ENCODE measurements at places on chromosomes 7 and 10. TPM values are rescaled to one million over a fixed set of nuclear protein-coding genes. Genes with fewer than 3 reads are reported as not detected.
A peak's percentile ranks its signal among the peaks of the same experiment; 100 is the strongest.

DNA sequence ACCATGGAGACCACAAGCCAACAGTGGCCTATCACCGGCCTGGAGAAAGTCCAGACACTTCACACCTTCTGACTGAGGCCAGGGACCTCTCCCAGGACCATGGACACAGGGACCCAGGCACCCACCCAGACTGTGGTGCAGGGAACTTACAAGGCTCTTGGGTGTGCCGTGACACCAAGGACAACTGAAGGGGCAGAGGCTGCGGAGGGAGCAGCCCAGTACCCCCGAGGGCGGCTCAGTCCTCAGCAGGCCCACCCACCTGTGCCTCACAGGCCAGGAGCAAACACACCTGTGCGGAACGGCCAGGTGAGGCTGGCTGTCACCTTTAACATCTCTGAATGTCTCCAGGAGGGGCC, 182.3 kb downstream of the MAD1L1 start:
- DNase-seq: no peak

DNA sequence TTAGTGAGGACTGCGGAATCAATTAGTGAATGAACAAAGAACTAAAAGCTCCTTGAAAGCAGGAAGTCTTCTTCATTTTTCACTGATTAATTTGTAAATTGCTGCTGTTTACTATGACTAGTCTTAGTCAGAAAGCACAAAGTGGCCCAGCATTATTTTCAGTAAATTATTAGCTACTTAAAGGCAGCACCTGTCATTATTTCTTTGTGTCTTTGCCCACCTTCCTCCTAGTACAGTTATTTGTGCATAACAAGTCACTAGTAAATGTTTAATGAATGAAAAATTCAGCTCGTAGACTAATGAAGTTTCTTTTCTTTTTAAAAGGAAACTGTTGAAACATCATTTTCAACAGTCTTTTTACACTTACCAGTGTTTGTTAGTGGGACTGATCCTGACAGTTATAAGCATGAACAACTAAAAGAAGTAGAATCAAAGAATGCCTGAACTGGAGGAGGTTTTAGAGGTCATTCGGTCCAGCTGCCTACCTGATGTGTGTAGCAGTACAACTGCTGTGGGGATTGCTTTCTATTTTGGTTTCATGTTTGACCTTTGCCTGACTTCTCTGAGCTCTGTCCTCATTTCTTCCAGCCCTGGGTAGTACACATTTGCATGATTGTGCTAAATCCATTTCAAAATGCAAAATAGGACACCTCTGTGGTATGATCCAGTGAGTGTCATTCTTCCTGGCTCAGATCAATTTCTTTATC, 140.0 kb upstream of the PHYHIPL start:
- no peak for DNase-seq

DNA sequence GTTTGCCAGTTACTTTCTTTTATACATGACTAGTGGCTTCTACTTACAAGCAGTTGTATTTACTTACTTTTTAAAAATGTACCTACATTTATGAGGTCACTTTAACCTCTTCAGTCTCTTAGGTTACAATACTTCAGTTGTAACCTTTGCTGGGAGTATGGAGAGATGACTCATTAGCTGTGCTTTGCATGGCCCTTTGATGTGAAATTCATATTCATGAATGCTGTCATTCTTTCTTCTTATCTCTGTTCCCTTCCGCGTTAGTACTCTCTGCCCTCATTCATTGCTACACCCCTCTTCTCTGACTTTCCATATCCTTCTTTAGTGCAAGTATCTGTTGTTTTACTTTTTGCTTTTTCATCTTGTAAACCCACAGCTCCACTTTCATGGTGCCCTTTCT, 164.3 kb downstream of the BMPER start:
- DNase-seq: no peak

GRCh38 chr7:21829731-21830130, 116.0 kb downstream of the CDCA7L start:
- DNase-seq: no peak

DNA sequence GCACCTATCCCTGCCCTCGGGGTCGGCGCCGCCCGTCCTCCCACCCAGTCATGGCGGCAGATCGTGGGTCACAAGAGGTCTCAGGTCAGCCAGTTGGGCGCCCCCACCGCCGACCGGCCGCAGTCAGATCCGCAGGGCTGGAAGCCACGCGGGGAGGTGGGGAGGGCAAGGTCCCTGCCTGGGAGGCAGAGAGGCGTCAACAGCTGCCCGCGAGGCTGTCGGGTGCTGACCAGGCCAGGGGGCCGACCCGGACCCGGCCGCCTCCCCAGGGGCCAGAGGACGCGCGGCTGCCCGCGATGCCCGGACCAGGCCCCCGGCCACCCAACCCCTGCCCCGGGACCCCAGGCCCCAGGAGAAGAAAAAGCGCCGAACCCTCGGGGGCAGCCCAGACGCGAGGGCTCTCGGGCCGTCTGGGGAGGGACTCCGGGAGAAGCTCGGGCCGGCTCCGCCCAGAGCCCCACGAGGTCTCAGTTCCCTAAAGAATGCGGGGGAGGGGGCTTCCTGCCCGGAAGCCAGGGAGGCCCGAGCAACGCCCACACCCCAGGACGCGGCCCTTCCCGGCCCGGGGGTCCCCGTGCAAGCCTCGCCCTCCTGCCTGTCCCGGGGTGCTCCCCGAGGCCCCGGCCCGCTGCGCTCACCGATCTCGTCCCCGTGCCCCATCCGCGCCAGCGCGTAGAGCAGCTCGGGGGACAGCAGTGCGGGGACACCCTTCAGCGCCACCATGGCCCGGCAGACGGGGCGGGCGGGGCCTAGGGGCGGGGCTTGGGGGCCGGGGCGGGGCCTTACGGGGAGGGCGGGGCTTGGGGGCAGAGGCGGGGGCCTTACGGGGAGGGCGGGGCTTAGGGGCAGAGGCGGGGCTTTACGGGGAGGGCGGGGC, at the start of gene FUOM:
Gene FUOM, minus strand, starts transcription at position 735 of the 877 bp plus-strand sequence. Its CDS starts 12 bp downstream, at position 723.
- DNase-seq: no peak

GRCh38 chr10:78384049-78384431, 350.4 kb downstream of the RPS24 start:
- DNase-seq: no peak

GRCh38 chr10:43137717-43138020, 576 bp upstream of the CSGALNACT2 start:
- DNase-seq: peak; percentile 60

GRCh38 chr7:131066635-131067034, 261.0 kb upstream of the MKLN1 start:
- no peak for DNase-seq

DNA sequence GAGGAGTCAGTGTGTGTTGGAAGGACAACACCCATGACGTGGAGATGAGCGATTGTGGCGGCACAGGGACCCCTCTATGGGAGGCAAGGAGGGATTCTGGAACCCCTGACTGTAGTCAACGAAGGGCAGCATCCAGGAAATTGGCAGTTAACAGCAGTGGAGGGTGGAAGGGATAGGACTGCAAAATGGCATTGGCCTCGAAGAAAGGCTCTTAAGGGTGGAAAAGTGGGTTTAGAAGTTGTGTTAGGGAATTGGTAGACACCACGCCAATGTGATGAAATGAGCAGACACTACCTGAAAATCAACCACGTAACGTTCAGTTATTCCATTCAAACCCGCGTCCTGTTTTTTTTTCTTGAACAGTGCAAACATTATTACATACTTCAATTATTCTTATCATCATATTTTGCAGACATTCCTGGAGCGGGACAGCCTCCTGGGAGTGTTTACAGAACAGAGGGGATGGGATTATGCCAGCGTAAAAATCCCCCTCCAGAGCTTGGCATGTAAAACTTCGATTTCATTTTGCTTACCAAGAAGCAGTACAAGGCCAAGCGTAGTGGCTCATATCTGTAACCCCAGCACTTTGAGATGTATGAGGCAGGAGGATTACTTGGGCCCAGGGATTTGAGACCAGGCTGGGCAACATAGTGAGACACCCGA, 272.1 kb downstream of the WDR37 start:
- DNase-seq: no peak

- DNase-seq: no peak
Observed at GRCh38 chr10:5890452-5890915, 441 bp downstream of the FBH1 start.

GRCh38 chr7:102434039-102434486, 688 bp downstream of the ORAI2 start:
- DNase-seq: no peak

DNA sequence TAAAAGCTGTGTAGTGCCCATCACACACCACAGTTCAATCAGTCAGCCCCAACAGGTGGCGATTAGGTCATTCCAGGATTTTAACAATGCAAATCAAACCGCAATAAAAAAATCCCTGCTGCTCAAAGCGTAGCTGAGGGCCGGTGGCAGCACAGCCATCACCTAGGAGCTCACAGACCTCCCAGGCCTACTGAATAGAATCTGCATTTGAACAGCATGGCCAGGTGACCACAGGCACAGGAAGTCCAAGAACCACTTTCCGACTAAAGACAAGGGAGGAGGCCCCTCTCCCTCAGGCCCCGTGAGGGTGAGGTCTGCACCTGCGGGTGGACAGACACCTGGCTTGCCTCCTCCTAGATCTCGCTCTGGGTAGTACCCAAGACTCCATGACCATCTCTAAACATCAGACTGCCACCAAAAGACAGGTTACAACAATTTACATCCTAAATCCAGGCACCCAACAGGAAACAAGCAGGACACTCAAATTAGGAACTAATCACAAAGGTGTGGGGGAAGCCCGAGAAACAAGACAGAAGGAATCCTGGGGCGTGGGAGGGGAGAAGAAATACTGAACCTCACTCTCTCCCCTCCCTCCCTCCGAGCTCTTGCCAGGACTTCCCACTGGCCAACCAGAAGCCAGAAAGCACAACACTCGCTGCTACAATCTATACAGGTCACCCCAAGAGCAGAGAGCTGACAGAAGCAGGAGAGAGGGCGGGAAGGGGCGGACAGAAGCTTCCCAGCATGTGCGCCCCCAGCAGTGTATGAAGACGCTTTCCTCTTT, 19.2 kb downstream of the GNA12 start:
- DNase-seq: peak; percentile 28

DNA sequence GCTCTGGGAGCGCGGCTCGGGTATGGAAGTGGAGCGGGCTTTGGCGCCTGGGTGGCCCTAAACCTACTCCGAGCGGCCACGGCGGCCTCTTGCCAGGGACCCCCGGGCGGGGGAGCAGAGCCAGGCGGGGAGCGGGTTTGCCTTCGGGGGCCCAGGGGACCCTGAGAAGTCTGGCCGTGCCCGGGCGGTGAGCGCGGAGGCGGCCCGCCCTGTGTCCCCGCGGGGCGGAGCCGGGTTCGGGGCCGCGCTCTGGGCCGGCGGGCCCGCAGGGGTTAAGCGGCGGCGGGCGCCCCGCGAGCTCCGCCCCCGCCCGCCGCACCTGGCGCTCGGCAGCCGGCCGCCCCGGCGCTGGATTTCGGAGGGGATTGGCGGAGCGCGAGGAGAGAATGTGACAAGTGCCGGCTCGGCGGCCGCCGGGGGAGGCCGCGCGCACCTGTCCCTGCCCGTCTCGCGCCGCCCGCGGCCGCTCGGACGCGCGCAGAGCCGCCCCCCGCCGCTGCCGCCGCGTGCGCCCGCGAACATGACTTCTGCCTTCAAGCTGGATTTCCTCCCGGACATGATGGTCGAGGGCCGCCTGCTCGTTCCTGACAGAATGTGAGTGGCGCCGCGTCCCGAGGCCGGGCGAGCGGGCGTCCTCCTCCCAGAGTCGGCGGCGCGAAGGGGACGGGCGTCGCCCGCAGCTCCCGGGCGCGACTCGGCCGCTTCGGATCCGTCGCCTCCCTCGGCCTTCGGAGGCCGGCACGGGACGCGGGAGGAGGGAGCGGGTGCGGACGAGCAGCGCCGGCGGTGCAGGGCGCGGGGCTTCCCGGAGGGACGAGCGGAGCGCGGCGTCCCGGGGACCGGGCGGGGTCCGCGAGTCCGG, at the start of gene CELF2:
Gene CELF2, plus strand, starts transcription at position 303 of the 862 bp plus-strand sequence. Its CDS starts 218 bp downstream, at position 521.
- peak; percentile 58 for DNase-seq

DNA sequence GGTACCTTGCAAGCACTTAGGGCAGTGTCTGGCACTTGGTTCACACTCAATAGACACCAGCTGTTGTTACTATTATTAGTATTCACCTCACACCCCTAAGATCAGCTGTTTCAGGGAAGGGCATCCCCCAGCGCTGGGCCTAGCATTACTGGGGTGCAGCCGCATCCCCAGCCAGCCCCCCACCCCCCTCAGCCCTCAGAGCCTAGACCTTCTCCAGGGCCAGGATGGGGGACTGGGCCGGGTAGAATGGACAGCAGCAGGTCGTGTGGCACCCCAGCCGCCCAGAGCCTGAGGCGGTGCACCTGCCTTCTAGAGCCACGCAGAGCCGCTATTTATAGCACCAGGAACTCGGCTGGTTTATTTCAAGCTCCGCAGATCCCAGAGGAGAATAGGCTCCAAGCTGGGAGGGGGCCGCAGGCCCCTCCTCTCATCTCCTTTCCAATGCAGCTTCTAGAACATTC, 60.5 kb downstream of the GTF2IRD1 start:
- no peak for DNase-seq

DNA sequence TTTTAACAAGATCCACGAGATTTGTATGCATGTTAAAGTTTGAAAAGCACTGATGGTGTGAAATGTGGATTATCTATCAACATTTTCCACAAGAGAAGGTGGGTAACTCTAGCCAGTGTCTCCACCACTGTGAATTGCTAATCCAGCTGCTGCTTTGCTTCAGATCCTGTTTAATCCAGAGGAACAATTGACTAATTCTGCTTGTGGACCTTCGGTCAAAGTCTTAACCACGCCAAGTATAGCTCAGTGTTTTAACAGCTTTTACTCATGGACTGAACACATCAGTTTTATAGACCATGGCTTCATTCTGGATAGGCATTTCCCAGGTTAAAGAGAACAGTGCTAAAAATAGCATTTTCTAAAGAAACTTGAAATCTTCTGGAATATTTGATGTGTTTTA, 23.5 kb downstream of the ADK start:
- DNase-seq: no peak

- no peak for DNase-seq
Observed at GRCh38 chr7:137590756-137591305, 247.3 kb upstream of the PTN start.

DNA sequence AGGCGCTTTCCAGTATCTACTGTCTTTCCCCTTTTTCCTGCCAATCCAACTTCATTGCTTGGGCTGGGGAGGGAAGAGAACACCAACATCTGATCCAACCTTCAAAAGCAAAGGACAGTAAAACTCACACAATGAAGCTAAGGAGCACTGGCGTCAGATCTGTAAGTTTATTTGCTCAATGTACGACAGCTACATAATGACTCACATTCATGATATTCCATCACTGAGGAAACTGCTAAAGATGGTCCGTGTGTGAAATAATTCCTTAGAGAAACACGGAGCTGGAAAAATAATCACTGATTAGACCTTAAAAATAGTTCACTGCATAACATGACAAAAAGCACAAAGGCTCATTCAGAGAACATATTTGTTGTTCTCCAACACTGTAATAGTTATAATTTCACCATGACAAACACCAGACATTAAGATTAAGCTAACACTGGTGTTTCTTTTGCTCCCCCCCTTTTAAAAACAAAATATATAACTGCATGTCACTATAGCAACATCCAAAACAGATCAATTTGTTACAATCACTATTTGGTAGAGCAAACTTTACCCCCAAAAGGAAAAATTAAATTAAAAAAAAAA, 24.3 kb downstream of the HSPB1 start:
- no peak for DNase-seq

- no peak for DNase-seq
Observed at GRCh38 chr10:11218395-11218794, 200.7 kb downstream of the CELF2 start.

PKD2L1 gene
- 0.99 TPM for total RNA-seq

C10orf95 gene
- total RNA-seq: 0.55 TPM

SUGCT gene
- 7.1 TPM for total RNA-seq

IPMK gene
- 3.3 TPM for total RNA-seq

LEP gene
- total RNA-seq: 0.31 TPM

CCDC126 gene
- total RNA-seq: 32.0 TPM

CNPY1 gene
- 0.47 TPM for total RNA-seq

All from testis (tissue), 5 donors.